Progenitor cell of endocrine pancreas (in vitro differentiated cells): ENCODE measurements at places on chromosomes 13 and 19.
A peak's percentile ranks its signal among the peaks of the same experiment; 100 is the strongest.

GRCh38 chr13:24306632-24307031 is 2.7 kb upstream of the C1QTNF9 start:
- DNase-seq, result no peak
- peaks cover 10% of the 10 kb centered on the region for H3K4me1 ChIP-seq
- peaks cover 5% of the 10 kb centered on the region for H3K27me3 ChIP-seq
- no peak overlapping the region for H3K4me3 ChIP-seq
- peaks cover 24% of the 10 kb centered on the region for H3K36me3 ChIP-seq

GRCh38 chr13:80705371-80706163 is 364.6 kb upstream of the SPRY2 start:
- no peak for DNase-seq
- H3K27ac ChIP-seq, result no peak overlapping the region
- peaks cover 2% of the 10 kb centered on the region for H3K36me3 ChIP-seq
- no peak overlapping the region for H3K4me3 ChIP-seq

DNA sequence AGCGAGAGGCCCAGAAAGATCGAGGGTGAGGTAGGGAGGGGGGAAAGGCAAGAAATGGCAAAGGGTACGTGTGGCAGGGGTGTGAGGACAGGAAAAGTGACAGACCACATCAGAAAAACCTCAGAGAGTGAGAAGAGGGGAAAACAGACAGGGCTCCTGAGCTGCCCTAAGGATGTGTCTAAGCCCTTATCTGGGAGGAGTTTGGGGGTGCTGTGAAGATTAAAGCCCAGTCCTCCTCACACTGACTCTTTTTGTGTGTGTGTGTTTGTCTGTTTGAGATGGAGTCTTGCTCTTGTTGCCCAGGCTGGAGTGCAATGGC is 703 bp upstream of the PTH2 start:
- no peaks in the 10 kb centered on the region for H3K36me3 ChIP-seq
- peaks cover 12% of the 10 kb centered on the region for H3K4me1 ChIP-seq
- peaks cover 94% of the 10 kb centered on the region for H3K27me3 ChIP-seq
- no peak overlapping the region for H3K4me3 ChIP-seq

DNA sequence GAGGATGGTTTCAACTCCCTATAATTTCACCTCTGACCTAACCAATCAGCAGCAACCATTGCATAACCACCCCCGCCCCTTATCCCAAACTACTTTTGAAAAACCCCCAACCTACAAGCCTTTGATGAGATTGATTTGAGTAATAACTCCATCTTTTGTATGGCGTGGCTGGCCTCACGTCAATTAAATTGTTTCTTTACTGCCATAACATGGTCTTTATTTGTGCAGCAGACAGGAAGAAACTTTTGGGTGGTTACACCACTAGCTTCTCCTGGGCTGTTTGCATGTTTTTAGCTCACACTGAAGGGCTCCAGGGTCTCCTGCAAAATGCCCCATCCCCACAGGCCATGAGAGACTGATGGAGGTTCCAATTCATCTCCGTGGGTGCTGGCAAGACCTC is 34.0 kb upstream of the PEG3 start:
- no peaks in the 10 kb centered on the region for H3K4me1 ChIP-seq
- DNase-seq, result no peak

GRCh38 chr13:36919171-36919832 is 736 bp downstream of the SMAD9 start:
- H3K27ac ChIP-seq, result peak overlapping the region; percentile 94
- no peaks in the 10 kb centered on the region for H3K36me3 ChIP-seq
- H3K4me1 ChIP-seq, result peaks cover 20% of the 10 kb centered on the region
- H3K4me3 ChIP-seq, result peak overlapping the region; percentile 89
- DNase-seq, result peak; percentile 57
- peaks cover 18% of the 10 kb centered on the region for H3K27me3 ChIP-seq

- no peak overlapping the region for H3K4me3 ChIP-seq
- H3K36me3 ChIP-seq, result no peaks in the 10 kb centered on the region
- peaks cover 11% of the 10 kb centered on the region for H3K27me3 ChIP-seq
- no peak overlapping the region for H3K27ac ChIP-seq
These were observed 3.4 kb upstream of the CTU1 start for GRCh38 chr19:51111606-51112005.

DNA sequence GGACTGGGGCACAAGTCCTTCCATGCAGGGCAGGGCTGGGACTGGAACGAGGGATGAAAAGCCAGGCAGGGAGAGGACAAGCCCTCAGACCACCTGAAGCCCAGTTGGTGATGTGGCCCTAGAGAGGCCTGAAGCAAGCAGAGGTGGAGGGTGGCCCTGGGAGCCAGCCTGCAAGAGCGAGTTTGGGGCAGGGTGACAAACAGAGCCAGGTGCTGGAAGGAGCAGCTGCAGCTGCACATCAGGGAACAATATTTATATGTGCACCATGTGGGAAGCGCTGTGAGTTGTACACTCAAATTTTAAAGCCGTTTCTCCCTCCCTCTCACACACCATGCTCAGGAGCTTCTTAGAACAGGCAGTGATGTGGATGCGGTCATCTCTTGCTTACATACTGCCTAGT is 67.8 kb downstream of the FGF9 start:
- no peak overlapping the region for H3K4me3 ChIP-seq
- H3K36me3 ChIP-seq, result no peaks in the 10 kb centered on the region
- no peak overlapping the region for H3K27ac ChIP-seq

GRCh38 chr13:33934951-33935371 is 117.0 kb downstream of the RFC3 start:
- H3K4me1 ChIP-seq, result peaks cover 9% of the 10 kb centered on the region
- H3K27ac ChIP-seq, result no peak overlapping the region
- H3K36me3 ChIP-seq, result no peaks in the 10 kb centered on the region
- no peak for DNase-seq
- H3K27me3 ChIP-seq, result no peaks in the 10 kb centered on the region
- H3K4me3 ChIP-seq, result no peak overlapping the region

GRCh38 chr13:44465318-44465717 is 91.7 kb downstream of the SERP2 start:
- H3K4me1 ChIP-seq, result peaks cover 32% of the 10 kb centered on the region
- no peaks in the 10 kb centered on the region for H3K36me3 ChIP-seq
- H3K27me3 ChIP-seq, result no peaks in the 10 kb centered on the region
- no peak for DNase-seq
- H3K27ac ChIP-seq, result no peak overlapping the region

DNA sequence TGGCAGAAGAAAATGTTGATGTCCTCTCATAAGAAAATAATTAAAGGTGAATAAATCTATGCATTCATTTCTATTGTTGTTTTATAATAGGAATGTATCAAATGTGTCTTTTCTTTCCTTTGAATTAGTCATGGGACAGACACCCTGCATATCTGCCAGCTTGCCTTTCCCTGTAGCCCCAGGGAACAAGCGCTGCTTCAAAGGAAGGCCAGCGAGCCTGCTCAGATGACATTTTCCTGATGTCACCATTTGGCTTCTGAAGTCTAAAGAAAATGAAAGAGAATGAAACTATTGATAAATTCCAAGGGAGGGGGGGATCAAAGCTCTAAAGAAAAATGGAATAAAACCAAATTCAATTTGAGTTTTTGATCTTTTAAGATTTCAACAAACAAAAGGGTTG is 574.8 kb downstream of the IRS2 start:
- peaks cover 62% of the 10 kb centered on the region for H3K27me3 ChIP-seq
- peaks cover 3% of the 10 kb centered on the region for H3K4me1 ChIP-seq
- no peaks in the 10 kb centered on the region for H3K36me3 ChIP-seq
- no peak for DNase-seq
- H3K27ac ChIP-seq, result no peak overlapping the region
- H3K4me3 ChIP-seq, result no peak overlapping the region

DNA sequence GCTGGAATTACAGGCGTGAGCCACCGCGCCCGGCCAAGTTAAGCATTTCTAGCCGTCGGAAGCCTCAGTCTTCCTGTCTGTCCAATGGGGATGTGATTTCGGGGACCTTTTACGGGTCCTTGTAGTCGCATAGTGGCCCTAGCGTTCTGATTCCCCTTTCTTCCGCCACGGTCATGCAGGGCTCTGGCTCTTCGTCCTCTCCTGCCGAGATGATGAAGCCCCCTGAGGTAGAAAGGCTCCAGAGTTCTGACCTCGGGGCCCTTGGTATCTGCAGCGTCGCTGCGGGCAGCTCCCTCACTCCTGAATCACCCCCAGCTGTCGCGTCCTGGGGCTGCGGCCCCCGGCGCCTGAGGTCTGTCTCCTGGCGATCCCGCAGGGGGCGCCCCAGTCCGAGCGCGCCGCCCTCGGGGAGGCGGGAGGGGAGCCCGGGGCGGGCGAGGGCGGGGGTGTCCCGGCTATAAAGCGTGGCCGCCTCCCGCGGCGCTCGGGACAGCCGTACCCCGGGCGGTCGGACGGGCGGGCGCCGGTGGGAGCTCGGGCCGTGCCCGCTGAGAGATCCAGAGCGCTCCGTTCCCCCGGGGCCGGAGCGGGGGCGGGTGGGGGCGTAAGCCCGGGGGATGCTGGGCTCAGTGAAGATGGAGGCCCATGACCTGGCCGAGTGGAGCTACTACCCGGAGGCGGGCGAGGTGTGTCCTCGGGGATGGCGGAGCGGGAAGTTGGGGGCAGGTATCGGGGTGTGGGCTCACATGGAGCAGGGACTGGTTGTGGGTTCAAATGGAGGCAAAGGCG is at the start of gene FOXA3:
TSS of gene FOXA3 (plus strand) at position 487 of the 789 bp plus-strand sequence. CDS start at position 618, 131 bp downstream.
- peak within 1 kb of the TSS; percentile 98 for H3K27ac ChIP-seq
- peak; percentile 71 for DNase-seq
- peaks cover 34% of the 10 kb centered on the region for H3K4me1 ChIP-seq

DNA sequence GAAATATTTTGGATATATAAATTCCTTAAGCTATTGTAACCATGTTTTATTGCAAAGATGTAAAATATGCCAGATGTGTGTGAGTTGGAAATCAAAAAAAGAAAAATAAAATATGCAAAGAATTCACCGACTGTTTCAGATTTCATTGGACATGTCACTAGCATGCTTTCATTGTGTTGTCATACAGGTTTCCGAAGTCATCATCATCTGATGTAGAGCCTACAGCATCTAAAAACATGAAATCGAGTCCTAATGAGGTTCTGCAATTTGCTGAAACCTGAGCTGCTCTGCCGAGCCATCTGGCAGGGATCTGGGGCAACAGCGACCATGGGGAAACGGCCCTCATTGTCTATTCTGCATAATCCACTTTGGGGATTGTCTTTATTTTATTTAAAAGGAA is 196.1 kb upstream of the MAB21L1 start:
- no peaks in the 10 kb centered on the region for H3K4me1 ChIP-seq
- H3K27me3 ChIP-seq, result no peaks in the 10 kb centered on the region
- H3K4me3 ChIP-seq, result no peak overlapping the region

GRCh38 chr13:30738526-30739236 is 3.3 kb downstream of the ALOX5AP start:
- H3K27ac ChIP-seq, result no peak overlapping the region
- H3K27me3 ChIP-seq, result peaks cover 51% of the 10 kb centered on the region
- H3K4me3 ChIP-seq, result no peak overlapping the region
- no peak for DNase-seq
- peaks cover 8% of the 10 kb centered on the region for H3K4me1 ChIP-seq

- H3K4me1 ChIP-seq, result peaks cover 2% of the 10 kb centered on the region
- no peak for DNase-seq
- peaks cover 36% of the 10 kb centered on the region for H3K27me3 ChIP-seq
- no peak overlapping the region for H3K27ac ChIP-seq
- no peak overlapping the region for H3K4me3 ChIP-seq
These were observed 72.4 kb upstream of the CLDN10 start for GRCh38 chr13:95480131-95480545.

- H3K27ac ChIP-seq, result no peak overlapping the region
- DNase-seq, result no peak
- no peaks in the 10 kb centered on the region for H3K4me1 ChIP-seq
These were observed 1224.4 kb downstream of the EFNB2 start for GRCh38 chr13:105311094-105311493.

- DNase-seq, result no peak
- peak overlapping the region; percentile 63 for H3K27ac ChIP-seq
- H3K4me1 ChIP-seq, result peaks cover 42% of the 10 kb centered on the region
- no peaks in the 10 kb centered on the region for H3K27me3 ChIP-seq
These were observed 19.7 kb downstream of the ZC3H4 start for GRCh38 chr19:47093841-47094240.

DNA sequence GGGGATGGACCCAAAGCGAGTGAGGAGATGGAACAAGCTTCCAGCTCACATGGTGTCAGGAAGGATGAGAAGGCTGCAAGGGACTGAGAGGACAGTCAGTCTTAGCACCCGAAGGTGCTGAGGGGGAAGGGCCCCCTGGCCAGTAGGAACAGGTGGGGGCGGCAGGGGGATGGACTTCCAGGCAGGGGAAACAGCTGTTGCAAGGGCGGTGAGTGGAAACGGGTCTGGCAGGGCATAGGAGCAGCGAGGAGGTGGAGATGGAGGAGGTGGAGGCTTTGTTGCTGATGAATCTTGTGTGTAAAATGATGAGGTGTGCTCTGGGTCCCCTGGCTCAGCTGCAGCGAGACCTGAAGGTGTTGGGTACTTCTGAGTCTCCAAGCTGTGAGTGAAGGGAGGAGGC is 1.2 kb downstream of the MAP1S start:
- peaks cover 16% of the 10 kb centered on the region for H3K4me1 ChIP-seq
- peak overlapping the region; percentile 80 for H3K4me3 ChIP-seq
- peaks cover 9% of the 10 kb centered on the region for H3K36me3 ChIP-seq
- DNase-seq, result no peak
- no peaks in the 10 kb centered on the region for H3K27me3 ChIP-seq

- peaks cover 10% of the 10 kb centered on the region for H3K4me1 ChIP-seq
- H3K36me3 ChIP-seq, result no peaks in the 10 kb centered on the region
- DNase-seq, result no peak
- H3K27ac ChIP-seq, result no peak overlapping the region
- H3K27me3 ChIP-seq, result no peaks in the 10 kb centered on the region
These were observed 713.4 kb upstream of the PCDH20 start for GRCh38 chr13:62129000-62129551.

DNA sequence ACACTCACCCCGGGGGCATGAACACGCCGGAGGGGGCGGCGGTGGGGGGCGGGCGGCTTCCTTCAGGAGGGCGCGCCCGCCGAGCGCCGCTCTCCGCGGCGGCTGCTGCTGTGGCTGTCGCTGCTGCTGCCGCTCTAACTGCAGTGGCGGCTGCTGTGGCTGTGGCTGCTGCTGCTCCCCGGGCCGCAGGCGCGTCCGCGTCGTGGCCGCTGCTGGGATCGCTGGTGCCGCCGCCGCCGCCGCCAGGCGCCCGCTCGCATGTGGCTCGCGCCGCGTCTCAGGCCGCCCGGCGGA is at the start of gene BBC3:
TSS of gene BBC3 (minus strand) at position 279 of the 294 bp plus-strand sequence. CDS start 2,768 bp downstream, outside the sequence.
- H3K27me3 ChIP-seq, result peaks cover under 1% of the 10 kb centered on the region
- no peaks in the 10 kb centered on the region for H3K36me3 ChIP-seq
- H3K4me1 ChIP-seq, result peaks cover 17% of the 10 kb centered on the region
- DNase-seq, result no peak
- peak within 1 kb of the TSS; percentile 91 for H3K27ac ChIP-seq
- H3K4me3 ChIP-seq, result peak within 1 kb of the TSS; percentile 69

DNA sequence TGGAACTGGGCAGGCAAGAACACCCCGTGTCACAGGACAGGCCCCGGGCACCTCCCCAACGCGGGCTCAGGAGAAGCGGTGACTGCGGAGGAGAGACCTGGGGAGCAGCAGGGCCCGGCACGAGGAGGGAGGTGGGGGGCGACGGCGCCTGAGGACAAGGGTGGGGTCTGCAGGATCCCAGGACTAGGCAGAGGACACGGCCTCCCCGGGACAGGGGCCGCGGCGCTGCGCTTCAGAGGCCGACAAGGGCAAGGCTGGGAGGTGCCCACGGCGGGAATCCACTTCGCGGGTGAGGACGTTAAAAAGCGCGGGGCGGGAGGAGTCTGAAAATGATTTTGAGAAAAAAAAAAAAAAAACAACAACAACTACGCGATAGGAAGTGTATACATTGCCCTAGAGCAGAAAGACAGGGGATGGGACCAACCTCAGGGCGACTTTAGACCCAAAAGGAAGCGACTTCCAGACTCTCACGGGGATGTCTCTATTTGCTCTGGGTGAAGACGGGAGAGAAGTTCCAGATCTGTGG is 44.9 kb downstream of the ZNF611 start:
- H3K4me1 ChIP-seq, result peaks cover 35% of the 10 kb centered on the region
- H3K27me3 ChIP-seq, result no peaks in the 10 kb centered on the region
- peak overlapping the region; percentile 92 for H3K27ac ChIP-seq
- peaks cover 5% of the 10 kb centered on the region for H3K36me3 ChIP-seq
- H3K4me3 ChIP-seq, result peak overlapping the region; percentile 95
